ENCODE measurements at places on chromosomes 1 and 21. TPM values are rescaled to one million over a fixed set of nuclear protein-coding genes. Genes with fewer than 3 reads are reported as not detected.

GRCh38 chr1:199753513-199753912 lies 274.0 kb upstream of the NR5A2 start:
- no peak for DNase-seq

DNA sequence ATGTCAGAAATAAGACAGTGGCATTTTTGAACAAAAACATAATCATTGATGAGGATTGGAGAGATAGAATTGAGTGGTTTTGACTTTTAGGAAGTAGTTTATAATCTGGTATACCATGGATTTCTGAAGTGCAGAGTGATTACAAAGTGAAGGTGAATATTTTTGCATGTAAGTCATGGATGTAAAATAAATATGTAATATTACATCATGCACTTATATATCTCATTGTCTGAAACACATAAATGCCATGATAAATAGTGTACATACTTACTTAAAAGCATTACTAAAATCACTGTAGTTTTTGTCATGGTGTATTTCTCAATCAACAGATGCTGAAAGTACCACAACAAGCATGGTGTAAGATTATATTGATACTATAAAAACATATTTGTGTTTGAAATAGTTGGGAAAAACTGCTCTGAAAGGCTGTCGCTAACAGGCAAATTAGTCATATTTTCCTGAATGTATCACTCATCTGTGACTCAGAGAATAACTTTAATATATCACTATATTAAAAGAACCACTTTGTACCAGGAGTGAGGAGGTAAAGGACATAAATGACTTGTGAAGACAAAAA lies 24.8 kb upstream of the RGS18 start:
- no peak for DNase-seq

GRCh38 chr21:38769191-38769780 lies 36.4 kb upstream of the ETS2 start:
- DNase-seq: no peak

DNA sequence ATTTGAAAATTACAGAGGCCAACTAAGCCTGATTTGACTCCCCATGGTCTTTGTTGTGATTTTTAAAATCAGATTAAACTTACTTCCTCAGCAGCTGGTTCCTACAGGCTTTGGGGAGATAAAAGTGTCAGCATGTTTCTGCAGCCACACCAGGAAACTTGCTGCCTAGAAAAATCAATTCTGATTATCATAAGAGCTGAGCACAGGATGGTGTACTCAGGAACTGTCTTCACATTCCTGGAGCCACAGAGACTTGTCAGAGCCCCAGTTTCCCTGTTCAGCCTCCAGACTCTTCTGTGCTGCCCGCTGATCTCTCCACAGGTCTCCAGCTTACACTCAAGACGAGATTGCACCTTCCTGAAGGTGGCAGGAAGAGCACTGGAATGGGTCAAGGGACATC lies 23.9 kb downstream of the RAB3B start:
- no peak for DNase-seq

DNA sequence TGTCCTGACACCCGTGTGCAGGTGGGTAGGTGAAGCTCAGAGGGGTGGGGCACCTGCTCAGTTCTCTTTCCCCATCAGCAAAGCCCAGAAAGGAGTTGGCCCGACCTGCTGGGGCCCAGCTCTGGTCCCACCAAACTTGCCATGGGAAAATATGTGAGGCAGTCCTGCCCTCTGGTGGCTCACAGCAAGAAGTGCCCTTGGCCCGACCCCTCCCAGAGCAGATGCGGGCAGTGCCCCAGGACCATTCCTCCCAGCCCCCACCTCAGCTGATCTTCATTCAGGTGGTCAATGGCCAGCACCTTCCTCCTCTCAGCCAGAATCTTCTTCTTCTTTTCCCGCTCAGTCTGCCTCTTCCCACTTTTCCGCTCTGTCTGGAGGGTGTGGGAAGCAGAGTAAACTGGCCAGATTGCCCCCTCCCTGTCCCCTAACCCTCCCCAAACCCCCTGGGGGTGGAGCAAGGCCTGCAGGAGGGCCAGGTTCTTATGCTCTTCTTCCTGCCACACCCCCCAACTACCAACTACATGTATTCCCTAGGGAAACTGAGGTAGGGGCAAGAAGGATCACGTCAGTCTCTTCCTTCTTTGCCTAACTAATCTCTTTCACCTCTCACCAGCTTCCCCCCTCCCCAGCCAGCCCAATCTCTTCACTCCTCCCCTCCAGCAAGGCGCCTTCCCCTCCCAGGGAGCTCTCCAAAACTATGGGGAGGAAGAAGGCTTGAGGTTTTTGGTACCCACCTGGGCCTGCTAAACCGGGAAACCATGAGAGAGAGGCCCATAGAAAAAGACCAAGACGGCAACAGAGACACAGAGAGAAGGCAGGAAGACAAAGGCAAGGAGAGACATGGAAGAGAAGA lies 15.6 kb downstream of the TNNT2 start:
- DNase-seq: peak; percentile 43

GRCh38 chr1:222547944-222548671 lies at the start of gene HHIPL2:
Gene HHIPL2, minus strand, starts transcription at chr1:222548104. Its CDS starts 60 bp downstream, at chr1:222548044.
- DNase-seq: no peak

GRCh38 chr1:109634292-109634691 lies 14.7 kb downstream of the AMPD2 start:
- no peak for DNase-seq

DNA sequence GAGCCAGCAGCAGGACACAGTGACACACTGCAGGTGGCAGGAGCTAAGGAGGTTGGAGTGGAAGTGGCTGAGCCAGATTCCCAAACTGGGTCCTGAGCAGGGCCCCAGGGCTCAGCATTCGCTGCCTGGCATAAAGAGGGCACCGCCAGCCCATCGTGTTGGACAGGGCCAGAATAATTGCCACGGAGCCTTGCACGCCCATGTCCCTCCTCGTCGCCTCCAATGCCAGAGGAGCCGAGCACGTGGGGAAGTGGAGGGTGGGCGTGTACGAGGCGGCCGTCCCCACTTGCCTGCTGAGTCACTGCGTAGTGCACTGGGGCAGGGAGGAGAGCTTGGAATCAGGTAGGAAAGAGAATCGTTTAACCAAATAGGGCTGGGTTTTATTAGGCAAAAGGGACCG lies 26.1 kb upstream of the LRRC47 start:
- no peak for DNase-seq

DNA sequence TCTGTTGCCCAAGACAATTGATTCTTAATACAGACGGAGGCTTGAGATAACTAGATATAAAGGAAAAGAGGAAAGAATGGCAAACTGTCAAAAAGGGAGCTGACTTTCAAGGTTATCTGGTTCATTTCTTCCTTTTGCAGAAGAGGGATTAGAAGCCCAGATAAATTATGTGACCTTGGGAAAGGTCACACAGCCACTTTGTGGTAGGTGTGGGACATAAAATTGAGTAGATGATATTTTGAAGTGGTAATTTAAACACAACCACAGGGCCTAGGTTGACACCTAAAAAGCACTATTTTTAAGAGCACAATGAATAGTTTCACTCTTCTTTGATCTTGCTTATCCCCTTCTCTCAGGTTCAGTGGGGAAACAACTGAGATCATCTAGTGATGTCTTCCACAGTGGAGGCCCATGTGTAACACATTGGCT lies 16.9 kb upstream of the KIAA0040 start:
- no peak for DNase-seq

The OR14K1 gene
- total RNA-seq: not detected

The TPTE gene
- total RNA-seq: not detected

The RBP7 gene
- total RNA-seq: 24.8 TPM

The MAB21L3 gene
- 0.12 TPM for total RNA-seq

The SCP2 gene
- total RNA-seq: 148 TPM

The LRRC71 gene
- total RNA-seq: not detected

The NUDT4B gene
- total RNA-seq: 0.74 TPM
